ENCODE measurements at places on chromosomes 5 and 9.

DNA sequence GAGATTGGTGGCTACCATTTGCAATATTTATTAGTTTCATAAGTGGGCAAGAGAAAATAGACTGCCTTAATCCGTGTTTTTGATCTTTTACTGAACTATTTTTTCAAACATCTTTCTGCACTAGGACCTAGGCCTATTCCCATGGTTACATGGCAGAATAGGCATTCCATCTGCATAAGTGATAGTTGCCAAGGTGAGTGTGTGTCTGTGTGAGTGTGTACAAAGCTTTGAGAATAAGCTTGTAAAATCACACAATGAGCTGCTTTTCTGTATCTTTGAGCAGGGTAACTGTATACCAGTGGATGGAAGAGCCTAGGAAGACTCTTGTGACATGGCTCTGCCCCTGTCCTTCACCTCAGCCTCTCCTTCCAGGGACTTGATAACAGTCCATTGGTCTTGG is 92.7 kb downstream of the SGCD start:
- DNase-seq = no peak

- DNase-seq = no peak
Measured at GRCh38 chr5:51960617-51961121, 577.4 kb downstream of the ISL1 start.

DNA sequence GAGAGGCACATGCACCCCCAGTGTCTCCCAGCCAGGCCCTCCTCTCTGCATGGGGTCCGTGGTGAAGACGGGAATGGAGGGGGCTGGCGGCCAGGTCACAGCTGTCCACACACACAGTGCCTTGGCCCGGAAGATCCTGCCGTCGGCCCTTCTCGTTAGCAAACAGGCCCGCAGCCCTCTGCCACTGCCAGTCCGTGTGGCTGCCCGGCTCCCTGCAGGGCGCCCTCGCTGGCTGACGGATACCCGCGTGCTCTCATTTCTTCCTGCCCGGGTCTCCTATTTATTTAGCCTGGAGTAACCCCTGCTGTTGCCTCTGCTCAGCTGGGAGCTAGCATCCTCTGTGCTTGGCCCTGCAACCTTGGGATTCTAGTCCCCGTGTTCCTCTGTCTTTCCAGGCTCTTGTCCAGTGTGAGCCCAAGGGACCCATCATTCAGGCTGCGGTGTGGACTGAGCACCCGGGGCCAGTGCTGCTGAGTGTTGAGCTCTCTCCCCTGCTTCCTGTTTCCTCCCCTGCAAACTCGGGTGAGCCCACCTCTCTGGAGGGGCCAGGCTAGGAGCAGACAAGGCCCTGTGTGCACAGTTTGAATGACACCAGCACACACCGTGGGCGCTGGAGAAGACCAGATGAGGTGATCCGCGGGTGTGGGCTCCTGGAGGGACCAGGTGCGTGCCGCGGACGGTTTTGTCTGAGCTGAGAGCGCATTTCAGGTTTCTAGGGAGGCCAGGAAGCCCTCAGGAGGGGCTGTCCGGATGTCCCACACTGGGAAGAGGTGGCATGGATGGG is 14.6 kb upstream of the RNU6ATAC start:
- DNase-seq = no peak

GRCh38 chr5:78778538-78778937 is 130.0 kb upstream of the LHFPL2 start:
- no peak for DNase-seq

- DNase-seq = no peak
Measured at GRCh38 chr5:31196309-31196708, 2.8 kb downstream of the CDH6 start.

DNA sequence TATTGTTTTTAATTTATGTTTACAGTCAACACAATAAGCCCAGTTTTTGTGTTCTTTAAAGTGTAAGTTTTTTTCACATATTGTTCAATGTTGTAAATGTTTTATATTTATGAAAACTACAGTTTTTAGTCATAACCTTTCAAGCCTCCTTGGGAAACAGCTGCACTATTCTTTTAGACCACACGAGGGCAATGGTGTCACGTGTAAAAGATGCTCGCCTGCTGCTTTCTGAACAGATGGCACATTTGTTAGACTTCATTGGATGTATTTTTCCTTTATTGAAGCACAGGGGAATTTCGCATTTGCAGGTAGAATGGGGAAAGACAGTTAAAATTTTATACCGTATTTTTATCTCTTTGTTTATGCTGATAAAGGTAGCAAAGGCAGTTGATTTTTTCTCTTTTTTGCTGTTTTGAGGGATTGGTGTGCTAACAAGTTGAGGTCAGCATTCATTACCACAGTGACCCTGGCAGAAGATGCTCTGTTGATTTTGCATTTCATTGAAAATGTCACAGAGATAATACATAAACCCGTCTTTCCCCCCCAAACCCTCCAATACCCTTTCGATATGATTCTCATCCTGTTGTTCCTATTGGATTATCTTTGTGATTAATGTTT is 59.0 kb downstream of the MAT2B start:
- peak; percentile 52 for DNase-seq

- no peak for DNase-seq
Measured at GRCh38 chr5:164370841-164371240, 865.4 kb downstream of the MAT2B start.

- no peak for DNase-seq
Measured at GRCh38 chr5:100175346-100175745, 359.8 kb upstream of the FAM174A start.

DNA sequence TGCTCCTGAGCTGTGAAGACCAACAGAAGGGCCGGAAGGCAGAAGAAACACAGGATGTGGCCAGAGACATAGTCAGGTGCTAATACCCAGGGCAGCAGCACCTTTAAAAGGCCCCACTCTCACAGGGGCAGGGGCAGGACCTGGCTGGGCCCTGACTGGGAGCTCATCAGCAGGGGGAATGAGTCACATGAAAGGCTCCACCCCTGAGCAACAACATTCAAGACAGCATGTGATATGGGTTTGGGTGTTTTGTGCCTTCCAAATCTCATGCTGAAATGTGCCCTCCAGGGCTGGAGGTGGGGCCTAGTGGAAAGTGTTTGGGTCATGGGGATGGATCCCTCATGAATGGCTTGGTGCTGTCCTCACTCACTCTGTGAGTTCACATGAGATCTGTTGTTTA is 181.7 kb downstream of the ERCC6L2 start:
- no peak for DNase-seq

DNA sequence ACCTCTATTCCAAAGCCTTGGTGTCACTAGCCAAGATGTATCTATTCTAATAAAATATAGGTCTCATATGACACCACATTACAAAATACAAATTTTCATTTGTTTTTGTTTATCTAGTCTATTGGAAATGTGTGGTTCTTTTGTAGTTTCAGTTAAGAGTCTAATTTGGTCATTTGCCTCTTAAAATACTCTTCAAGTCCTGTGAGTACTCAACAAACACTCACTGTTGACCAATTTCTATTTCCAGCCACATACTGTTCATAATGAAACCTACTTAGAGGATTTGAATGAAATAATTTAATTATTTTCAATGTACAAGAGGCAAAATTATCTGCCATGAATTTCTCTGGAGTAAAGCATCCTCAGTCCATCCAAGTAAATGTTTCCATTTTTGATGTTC is 40.6 kb downstream of the SLC1A3 start:
- DNase-seq = no peak

GRCh38 chr5:179126506-179126991 is 66.4 kb downstream of the ZNF354C start:
- DNase-seq = no peak

DNA sequence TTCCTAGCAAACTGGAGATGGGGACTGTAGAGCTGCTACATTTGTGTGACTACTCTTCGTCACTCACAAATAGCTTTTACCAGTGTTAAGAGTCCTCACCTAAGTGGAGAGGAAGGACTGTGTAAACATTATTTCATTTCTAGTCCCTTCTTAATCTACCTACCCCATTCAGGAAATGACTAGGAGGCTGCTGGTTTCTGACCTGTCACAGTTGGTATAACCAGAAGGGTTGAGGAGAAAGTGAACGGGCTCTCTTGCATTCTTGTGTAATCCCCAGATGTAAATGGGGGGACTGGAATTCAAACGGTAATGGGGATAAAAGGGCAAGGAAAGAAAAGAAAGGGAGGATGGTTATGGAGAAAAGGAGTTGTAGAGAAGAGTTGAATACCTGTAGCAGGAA is 35.4 kb upstream of the BNIP1 start:
- DNase-seq = no peak

DNA sequence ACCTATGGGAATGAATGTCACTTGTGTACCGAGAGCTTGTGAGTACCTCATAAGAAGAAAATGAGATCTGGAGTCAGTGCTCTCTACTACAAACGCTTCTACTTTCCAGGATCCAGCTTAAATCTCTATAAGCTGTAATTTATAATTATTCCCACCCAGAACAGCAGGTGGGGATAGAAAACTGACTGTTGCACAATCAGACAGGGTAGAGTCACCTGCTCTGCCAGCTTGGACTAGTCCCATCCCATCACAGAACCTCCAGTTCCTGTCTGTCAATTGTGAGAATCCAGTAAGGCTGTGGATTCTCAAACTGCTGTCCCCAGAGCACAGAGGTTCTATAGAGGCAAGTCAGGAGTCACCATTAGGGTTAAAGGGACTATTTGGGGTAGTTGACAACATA is 2.0 kb downstream of the SPINK7 start:
- DNase-seq = no peak

GRCh38 chr5:175867587-175868347 is 3.6 kb upstream of the CPLX2 start:
- no peak for DNase-seq

DNA sequence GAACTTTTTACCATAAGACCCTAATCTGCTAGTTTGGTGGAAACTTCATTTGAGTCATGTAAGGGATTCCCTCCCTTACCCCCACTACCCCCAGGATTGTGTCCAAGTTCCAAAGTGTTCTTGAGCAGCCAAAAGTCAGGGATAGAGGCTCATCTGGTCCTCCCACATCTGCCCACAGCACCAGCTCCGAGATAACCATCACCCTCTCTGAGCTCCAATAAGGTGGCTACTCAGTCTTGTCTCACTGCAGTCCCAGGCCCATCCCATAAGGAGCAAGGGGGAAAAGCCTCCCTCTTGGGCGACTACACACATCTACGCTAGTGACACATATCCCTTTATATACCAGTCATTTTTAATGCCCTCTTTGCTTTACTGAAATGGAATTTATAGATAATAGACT is 12.0 kb upstream of the ENC1 start:
- no peak for DNase-seq

- DNase-seq = no peak
Measured at GRCh38 chr9:85142968-85143367, 473.4 kb downstream of the NTRK2 start.

All from stimulated activated CD4-positive, alpha-beta T cell treated with anti-CD3 and anti-CD28 coated beads, Interleukin-15, amount 100 ng/mL, for 48 hours (primary cell).